ENCODE measurements at places on chromosomes 16 and 17.

- no peak for DNase-seq
Observed at GRCh38 chr16:55809851-55810250, 23.0 kb downstream of the CES1 start.

DNA sequence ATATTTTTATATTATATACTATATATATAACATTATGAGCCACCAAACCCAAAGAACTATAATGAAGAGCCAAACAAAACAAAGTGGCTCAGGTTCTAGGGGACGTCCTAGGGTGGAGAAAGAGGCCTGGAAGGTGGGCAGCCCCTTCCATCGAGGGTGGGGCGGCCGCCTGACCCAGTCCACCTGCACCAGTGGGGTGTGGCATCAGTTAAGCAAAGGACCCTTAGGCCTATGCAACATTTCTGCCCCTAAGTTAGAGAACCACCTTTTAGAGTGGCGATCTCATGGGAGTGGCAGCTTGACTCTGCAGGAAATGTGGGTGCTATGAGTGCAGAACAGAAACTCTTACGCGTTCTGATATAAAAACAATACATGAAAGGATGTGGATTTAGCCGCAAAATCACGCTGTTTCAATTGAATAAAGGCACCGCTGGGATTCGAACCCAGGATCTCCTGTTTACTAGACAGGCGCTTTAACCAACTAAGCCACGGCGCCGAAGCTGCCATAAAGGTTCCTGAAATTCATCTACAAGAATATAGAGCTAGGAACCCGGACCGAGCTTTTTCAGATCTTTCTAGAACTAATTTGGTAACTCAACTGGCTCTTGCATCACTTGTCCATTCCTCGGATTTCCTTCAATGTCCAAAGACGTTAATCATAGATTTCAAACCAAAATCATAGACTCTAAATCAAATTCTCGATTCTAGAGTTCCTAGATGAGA, 15.6 kb upstream of the AURKB start:
- no peak for DNase-seq

DNA sequence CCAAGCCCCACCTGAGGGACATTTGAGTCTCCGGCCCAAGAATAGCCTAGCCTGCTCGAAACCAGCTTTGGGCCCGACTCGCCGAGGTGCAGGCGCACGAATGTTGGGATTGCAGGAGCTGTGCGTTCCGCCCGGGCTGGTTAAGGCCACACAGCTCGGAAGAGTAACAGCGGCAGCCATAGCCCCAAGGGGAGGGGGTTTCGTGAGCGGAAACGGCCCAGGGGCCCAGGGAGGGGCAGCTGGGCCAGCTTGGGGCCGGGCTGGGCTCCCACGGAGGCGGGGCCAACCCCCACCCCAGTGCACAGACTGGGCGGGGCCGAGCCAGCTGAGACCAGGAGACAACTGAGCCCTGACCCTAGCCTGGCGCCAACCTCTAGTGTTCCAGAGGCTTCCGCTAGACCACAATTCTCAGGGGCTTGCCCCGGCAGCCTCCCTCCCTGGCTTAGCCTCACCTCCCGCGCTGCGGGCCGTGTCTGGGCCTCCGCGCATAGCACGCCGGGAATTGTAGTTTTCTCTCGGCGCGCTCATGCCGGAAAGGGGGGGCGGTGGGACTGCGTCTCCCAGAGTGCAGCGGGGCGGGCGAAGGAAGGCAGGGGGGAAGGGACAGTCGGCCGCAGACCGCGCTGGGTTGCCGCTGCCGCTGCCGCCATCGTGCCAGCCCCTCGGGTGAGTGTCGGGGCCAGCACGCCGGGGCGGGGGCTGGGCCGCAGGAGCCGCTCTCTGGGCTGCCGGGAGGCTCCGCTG, at the start of gene NUTF2:
NUTF2 (plus strand) TSS at position 614 of the 744 bp plus-strand sequence. CDS start 18,198 bp downstream, outside the sequence.
- peak; percentile 97 for DNase-seq

DNA sequence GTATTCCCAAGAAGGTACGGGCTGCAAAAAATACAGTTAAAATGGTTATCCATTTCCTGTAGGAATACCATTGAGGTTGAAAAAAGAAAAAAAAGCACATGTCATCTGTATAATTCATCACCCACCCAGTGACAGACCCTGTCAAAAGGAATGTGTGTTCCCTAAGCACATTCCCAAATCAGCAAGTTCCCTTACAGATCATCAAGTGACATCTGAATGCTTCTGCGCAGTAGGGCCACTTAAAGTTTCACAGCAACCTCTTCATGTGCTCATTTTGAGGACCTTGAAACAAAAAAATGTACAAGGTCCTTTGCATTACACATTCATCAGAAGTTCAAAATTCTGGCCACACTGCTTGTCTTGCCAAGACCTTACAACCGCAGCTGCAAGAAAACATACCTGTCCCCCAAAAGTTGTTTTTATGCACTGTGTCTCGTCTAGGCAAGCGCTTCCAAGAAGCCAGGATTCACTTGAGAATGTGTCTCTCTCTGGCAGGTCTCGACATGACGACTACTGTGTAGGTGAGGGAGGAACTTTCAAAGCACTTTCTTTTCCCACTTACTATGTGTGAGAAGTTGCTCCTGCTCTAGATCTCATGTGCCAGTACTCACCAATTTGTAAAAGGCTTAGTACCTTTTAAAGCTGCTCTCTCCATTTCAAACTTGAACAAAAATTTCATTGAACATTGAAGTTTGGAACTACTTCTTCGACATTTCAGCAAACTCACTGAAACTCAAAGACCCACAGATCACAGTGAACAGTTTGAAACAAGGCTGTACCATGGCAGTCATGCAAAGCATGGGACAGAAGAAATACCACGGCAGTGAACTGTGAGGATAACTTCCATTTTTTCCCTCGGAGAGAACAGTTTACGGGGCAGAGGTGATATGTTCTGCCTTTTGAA, 4.3 kb upstream of the POLG2 start:
- DNase-seq = no peak

GRCh38 chr17:11292491-11292890, 51.5 kb downstream of the SHISA6 start:
- no peak for DNase-seq

DNA sequence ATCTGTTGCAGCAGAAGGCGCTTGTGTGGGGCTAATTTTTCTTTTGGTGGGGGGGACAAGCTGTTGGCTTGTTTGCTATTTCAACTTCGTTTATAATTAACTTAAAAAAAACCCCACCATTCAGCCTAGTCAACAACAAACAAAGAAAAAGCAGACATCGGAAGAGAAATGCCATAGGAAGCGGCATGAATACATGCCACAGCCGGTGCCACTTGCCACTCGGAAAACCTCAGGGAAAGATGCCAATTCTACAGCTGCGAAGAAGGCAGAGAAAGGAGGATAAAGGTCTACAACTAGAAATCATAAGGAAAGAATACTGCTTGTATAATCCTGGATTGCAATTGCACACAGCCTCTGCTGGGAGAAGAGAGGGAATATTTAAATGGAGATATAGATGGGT, 254.4 kb upstream of the PMFBP1 start:
- no peak for DNase-seq

DNA sequence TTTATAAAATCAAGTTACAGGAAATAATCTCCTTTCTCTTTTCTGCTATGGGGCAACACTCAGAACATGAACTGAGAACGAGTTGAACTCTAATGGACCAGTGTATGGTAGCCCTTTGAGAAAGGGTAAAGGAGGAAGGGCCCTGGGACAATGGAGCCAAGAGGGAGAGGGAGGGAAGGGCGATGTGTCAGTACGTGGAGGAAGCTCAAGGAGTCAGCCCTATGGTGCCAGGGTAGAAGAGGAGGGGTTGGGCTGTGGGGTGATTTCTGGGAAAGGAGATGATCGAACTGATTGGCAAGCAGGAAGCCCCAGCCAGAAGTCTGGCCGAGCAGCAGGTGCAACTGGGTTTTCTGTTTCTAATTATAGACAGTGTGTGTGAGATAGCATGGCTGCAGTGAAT, 4.3 kb upstream of the WIPI1 start:
- no peak for DNase-seq

DNA sequence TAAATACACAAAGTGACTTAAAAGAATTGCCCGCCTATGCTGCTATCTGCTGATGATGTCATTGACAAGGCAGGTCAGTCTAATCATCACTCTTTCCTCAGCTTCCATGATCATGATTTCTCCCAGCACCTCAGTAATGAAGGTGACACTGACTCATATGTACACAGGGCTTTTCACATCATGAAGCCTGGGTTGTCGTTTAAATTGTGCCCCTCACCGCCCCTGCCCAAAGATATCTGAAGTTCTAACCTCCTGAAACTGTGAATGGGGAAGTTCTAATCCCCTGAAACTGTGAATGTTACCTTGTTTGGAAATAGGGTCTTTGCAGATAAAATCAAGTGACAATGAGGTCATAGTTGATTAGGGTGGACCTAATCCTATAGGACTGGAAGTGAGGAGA, 17.4 kb upstream of the GPRC5C start:
- no peak for DNase-seq

GRCh38 chr16:914440-914839, 56.3 kb downstream of the LMF1 start:
- DNase-seq = no peak

DNA sequence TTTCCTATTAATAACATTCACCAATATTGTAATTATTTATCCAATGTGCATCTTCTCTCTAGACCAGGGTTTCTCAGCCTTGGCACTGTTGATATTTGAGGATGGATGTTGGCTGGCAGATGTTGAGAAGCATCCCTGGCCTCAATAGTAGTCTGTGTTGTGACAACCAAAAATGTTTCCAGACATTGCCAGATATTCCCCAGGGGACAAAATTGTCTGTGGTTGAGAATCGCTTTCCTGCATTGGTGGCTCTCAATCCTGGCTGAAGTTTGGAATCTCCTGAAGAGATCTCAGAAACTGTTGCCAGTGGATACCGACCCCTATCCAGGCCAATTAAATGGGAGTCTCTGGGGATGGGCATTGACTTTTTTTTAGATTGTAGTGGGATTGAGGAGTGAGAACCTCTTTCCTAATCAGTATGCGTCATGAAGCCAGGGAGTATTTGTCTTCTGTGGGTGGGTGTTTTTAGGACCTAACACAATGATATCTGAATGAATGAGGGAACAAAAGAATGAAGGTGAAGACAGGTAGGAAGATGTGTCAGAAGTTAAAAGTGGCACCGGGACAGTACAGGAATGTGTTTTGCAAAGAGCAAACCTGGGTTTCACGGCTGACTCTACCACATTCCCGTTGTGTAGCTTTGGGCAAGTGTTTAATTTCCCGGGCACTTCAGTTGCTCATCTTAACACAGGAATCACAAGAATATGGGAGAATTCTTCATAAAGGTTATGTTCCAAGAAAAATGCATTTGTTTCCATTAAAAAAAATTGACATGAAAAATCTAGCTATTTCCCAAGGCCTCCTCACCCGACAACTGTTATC, 24.3 kb downstream of the HSD17B2 start:
- no peak for DNase-seq

DNA sequence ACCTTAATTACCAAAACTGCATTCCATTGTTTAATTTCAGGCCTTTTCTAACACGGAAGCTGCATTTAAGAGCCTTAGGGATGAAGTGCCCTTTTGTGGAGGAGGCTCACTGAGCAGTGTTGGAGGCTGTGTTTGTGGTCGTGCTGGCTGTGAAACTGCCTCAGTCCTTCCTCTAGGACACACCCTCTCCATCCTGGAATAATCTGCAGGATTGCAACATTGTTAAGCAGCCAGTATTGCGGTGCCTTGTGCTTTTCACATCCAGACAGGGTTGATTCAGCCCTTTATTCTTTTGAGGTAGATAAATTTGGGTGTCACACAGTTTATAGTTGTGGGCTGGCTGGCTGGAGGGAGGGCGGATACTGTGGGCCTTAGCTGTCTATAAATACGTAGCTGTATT, 141.6 kb downstream of the CDRT15L2 start:
- no peak for DNase-seq

- DNase-seq = no peak
Observed at GRCh38 chr17:8284126-8284525, 4.3 kb upstream of the RANGRF start.

GRCh38 chr16:31487720-31488467, 5.0 kb downstream of the SLC5A2 start:
- no peak for DNase-seq

GRCh38 chr17:56310782-56311181, 157.5 kb downstream of the ANKFN1 start:
- no peak for DNase-seq

DNA sequence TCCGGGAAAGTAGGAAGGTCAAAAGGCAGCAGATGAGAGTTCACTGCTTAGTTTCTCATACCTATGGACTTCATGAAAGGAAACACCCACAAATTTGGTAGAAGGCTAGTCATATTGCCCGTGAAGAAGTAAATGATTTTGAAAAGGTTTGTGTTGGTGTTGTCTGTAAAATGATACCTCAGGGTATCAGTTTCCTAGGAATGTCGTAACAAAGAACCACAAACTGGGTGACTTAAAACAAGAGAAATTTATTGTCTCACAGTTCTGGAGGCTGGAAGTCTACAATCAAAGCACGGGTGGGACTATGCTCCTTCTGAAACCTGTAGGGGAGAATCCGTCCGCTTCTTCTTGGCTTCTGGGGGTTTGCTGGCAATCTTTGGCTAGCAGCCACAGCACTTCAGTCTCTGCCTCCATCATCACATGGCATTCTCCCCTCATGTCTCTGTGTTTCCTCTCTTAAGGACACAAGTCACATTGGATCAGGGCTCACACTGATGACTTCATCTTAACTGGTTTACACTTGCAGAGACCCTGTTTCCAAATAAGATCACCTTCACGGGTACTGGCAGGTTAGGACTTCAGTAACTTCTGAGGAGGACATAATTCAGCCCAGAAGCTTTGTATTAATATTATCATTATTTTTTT, 2.0 kb upstream of the NAE1 start:
- DNase-seq = no peak

DNA sequence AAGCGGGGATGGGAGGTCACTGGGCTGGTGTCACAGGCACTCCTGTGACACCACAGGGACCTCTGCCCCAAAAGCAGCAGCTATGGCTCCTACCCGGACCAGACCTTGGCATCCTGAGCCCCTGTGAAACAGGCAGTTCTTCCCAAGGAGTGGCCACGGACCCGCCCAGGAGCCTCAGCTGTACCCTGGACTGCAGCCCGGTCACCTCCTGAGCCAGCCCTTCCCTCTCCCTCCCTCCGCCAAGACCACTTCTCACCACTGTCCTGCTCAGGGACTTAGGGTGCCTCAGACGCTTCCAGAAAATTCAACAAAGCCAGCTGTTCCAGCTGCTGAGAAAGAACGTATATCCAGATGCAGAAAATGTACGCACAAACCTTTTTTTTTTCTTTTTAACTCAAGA, 13.9 kb upstream of the NCBP3 start:
- DNase-seq = no peak

DNA sequence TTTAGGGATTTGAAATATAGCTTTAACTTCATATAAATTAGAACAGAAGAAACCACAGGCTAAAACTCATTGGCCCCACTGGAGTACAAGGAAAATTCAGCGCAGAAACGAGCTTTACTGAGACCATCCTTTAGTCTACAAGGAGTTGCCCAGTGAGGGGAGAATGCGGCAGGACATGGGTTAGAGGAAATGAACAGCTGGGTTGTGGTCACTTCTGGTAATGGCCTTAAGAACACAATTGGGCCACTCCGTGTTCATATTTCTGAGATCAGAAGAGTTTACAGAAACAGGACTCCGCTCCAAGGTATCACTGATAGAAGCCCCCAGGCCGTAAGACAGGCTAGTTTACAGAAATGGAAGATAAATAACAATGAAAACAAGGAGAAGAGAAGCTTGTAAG, 188.3 kb downstream of the ZFHX3 start:
- no peak for DNase-seq
